IPS DF 6.9 (cell line): ENCODE measurements at places on chromosomes 16 and 17.

DNA sequence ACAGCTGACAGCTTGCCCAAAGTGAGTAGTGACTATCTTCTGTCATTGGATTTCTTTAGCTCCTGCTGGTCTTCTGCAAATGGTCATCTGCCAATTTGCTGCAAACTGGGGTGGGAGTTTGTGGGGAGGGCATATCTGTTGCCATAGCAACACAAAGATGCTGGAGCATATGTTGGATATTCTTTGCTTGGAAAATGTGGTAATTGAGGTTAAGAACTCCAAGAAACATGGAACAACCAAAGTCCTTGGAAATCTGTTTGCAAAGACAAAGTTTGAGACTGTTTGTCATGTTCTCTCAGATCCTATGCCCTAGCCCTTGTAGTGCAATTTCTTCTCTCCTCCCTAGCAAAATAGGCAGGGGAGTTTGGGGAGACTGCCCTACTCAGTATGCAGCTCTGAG is 155.3 kb downstream of the PRKCB start:
- DNase-seq, result no peak

DNA sequence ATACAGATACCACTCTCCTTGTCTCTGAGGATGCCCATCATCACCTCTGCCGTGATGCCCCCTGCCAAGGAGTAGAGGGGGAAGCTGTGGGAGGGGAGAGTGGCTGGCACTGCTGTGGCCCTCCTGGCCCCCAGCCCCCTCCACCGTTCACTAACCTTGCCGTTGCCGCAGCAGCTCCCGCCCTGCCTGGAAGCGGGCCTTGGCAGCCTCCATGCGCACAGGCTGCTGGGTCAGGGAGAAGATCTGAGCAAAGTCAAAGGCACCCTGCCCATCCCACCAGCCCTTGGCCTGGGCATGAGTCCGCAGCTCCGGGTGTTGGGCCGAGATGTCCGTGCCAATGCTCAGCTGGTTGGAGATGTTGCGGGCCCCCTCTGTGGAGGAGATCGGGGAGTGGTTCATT is 2.4 kb downstream of the SCRN2 start:
- DNase-seq, result no peak

DNA sequence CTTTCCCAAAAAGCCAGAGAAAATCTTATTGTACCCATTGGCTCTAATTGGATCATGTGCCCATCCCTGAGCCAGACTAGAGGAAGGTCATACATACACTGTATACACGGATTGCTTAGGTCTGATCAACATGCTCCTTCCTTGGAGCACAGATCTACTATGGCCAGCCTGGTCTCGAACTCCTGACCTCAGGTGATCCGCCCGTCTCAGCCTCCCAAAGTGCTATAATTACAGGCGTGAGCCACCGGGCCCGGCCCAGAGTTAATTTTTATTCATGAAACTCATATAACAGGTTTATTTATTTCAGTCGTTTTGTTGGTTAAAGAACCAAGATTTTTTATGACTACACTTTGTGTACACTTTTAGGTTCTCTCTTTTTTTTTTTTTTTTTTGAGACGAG is 1.2 kb upstream of the TAOK1 start:
- DNase-seq, result no peak

- DNase-seq, result no peak
Measured at GRCh38 chr17:27657620-27658019, 26.6 kb downstream of the LGALS9 start.

DNA sequence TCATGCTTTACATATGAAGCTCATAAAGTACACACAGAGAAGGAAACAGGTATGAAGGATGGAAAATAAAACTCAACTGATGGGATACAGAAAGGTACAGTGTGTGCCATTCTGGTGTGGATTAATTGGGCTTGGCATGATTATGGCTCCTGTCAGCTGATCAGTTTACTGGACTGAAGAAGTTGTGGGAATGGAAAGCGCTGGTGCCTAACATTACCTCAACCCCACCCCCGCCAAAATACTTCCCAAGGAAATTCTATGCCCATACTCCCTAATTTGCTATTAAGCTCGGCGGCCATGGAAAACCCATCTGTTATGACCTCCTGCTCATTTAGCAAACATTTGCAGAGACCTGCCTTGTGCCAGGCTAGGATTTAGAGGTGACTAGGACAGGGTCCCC is 16.6 kb upstream of the PMFBP1 start:
- DNase-seq, result no peak

GRCh38 chr17:8060274-8060673 is 21.4 kb downstream of the ALOX15B start:
- DNase-seq, result peak; percentile 66

GRCh38 chr16:55370762-55371482 is 46.9 kb downstream of the IRX6 start:
- DNase-seq, result peak; percentile 27

DNA sequence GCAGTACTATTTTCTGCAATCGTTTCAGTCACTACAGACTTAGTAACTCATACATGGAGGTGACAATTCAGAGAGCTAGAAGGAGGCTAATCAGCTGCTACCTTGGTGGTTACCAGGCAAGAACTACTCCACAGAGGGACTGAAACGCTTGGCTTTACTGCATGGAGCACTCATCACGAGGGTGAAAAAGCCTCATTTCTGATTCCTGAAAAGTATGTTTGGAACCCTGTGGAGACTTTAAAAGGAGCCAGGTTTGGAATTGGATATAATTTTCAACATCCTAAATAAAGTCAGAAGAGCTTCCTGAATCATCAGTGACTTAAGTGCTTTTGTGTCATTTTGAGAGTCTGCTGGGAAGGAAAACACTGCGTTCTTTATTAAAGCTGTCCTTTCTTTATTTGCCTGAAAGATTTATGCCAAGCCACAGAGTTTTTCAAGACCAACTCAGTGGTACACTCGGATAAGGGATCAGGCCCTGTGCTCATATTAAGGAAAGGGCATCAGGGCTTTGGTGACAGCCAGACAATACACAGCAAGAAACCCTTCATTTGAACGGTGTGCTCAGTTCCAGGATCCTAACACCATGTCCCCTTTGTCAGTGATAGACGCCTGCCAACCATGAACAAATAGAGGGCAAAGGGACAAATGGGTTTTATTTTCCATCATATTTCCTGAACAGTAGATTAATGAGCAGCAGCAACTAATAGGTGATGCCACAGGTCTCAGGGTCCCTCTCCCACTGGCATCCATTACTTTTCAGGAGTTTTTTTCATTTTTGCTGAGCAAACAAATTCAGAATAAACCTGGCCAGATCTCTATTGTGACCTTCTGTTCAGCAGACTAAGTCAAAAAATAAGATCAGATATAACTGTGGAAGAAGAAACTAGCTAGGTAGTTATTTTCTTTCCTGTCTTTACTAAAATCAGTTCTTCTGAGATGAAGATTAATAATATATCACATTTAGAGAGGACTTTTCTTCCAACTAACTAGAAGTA is 80.5 kb upstream of the CLEC18B start:
- no peak for DNase-seq

DNA sequence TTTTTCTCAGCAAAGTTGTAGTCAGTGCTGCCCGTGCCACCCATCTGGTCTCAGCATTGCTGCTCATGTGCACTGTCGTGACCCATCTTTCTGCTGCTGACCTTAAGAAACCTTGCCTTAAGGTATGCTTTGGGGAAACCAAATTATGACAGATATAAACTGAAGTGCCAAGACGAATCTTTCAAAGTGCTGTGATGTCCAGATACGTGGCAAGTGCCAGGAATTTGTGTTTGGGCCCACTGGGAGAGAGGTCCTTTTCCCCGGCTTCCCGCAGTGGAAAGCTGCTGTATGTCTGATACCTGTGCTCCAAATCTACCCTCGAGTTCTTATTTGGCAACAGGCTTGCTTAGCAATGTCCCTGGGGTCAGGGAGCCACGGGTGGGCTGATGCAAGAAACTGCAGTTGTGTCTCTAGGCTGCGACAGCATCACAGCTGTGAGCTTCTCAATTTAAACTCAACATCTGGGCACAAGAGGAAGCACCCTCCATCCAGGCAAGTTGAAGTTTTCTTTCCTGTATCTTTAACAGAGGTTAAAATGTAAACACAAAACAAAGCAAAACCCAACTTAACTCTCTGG is 30.3 kb upstream of the TOX3 start:
- DNase-seq, result no peak

DNA sequence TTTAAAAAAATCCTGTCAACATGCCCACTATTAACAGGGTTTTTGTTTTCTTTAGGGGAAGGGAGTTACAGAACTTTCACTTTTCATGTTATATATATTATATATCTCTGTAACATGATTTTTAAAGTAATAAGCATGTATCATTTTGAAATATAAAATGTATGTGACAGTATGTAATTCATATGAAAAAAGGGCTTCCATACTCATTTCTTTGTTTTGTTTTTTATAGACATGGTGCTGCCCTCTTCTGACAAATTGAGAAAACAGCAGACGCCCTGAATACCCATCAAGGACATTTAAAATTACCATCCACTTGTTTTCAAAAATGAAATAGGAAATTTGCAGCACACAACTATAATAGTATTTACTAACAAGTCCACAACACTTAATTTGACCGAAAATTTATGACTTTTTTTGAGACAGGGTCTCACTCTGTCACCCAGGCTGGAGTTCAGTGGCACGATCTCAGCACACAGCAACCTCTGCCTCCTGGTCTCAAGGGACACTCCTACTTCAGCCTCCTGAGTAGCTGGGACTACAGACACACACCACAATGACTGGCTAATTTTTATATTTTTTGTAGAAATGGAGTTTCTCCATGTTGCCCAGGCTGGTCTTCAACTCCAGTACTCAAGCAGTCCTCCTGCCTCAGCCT is 30.4 kb downstream of the CFDP1 start:
- DNase-seq, result no peak

- DNase-seq, result no peak
Measured at GRCh38 chr16:79253100-79253631, 347.4 kb downstream of the MAF start.

DNA sequence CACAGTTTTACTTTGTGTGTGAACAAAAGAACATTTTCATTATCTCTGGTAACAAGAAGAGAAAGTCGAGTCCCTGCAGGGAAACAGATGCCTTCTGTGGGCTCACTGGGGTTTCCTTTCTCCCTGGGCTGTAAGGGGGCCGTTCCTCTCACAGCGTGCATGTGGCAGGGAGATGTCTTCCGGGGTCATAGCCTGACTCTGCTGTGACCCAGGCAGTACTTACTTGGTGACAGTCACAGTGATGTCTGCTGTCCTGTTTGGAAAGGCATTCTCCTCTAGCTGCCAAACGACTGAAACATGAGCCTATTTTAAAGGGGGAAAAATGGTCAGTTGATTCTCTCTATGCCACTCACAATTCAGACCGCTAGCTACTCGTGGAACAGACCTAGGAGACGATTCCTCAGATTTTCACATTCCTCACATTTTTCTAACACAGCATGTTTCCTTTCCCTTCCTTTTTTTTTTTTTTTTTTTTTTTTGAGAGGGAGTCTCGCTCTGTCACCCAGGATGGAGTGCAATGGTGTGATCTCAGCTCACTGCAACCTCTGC is 7.3 kb downstream of the HASPIN start:
- no peak for DNase-seq

DNA sequence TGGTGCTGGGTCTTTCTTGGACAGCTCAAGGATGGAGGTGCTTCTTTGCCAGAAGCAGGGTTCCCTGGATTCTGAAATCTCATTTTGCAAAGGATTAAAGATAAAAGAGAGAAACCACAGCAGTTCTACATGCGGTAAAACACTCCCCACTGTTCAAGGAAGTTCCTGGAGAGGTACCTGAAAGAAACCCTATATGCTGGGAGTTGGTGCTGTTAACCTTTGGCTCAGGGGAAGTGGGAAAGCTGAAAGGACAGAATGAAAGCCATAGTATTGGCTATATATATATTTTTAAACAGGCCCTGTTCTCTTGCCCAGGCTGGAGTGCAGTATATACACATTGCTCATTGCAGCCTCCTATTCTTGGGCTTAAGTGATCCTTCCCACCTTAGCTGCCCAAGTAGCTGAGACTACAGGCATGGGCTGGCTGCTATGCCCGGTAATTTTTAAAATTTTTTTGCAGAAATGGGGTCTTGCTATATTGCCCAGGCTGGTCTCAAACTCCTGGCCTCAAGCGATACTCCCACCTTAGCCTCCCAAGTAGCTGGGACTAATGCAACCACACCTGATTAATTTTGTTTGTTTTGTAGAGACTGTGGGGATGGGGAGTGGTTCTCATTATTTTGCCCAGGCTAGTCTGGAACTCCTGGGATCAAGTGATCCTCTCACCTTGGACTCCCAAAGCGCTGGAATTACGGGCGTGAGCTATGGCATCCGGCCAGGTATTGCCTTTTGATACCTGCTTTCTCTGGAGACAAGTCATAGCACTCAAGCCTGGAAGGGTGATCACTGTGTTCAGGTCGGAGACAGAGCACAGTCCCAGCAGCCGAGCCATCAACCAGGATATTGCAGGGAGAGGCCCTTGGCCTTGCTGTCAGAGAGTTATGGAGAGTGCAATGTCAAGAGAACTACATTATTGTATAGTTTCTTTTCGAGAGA is 55.2 kb downstream of the MSI2 start:
- DNase-seq, result no peak

DNA sequence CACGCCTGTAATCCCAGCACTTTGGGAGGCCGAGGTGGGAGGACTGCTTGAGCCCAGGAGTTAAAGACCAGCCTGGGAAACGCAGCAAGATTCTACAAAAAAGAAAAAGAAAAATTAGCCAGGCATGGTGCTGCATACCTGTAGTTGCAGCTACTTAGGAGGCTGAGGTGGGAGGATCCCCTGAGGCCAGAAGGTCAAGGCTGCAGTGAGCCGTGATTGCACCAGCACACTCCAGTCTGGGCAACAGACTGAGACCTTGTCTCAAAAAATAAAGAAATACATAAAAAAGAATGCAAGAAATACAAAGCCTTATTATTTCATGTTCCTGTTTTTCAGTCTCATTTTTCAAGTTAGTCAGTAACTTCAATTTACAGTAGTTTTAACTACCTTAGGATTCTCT is 5.9 kb upstream of the CNOT1 start:
- DNase-seq, result no peak

DNA sequence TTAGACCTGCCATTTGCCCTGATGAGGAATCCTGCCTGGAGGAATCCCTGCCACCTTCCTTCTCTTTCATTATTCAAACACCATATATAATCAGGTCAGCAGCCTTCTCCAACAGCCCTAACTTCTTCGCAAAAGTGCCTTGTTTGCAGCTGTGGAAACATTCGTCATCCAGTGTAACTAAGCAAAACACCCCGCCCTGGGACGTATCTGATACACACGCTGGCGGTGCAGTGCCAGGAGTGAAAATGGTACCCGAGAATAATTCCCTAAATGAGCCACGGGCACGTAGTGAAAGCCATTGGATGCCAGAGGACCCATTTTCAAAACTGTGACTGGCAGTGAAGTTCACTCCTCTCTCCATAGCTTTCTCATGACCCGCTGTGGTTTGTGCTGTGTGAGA is 73.7 kb downstream of the IRX3 start:
- DNase-seq, result no peak

- DNase-seq, result no peak
Measured at GRCh38 chr16:69566981-69567680, 1.4 kb downstream of the NFAT5 start.
